ENCODE measurements at places on chromosomes 13 and 19.

DNA sequence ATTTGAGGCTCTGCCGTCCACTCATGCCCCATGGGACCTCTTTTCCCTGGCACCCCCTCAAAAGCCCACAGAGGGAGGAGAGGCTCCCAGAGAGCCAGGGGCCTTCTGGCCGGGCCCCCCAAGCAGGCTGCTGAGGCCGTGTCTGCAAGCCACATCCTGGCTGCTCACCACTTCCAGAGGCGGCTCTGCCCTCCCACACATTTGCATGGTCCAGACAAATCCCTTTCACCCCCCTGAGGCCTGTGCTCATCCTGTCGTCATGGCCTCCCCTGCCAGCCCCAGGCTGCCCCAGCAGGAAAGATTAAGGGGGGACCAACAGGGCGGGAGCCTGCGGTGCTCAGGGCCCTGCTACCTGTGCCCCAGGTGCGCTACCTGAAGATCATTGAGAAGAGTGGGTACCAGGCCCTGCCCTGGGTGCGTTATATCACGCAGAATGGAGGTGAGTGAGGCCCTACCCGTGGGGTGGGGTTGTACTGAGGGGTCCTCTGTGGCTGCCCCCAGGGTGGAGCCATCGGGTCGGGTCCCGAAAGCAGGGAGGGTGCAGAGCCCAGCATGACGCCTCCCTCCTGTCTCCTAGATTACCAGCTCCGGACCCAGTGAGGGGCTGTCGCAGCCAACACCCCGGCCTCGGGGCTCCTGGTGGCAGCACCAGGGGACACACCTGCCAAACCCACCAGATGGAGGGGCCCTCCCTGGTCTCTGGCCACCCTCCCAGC, 36.3 kb downstream of the AP1M1 start:
- DNase-seq, result no peak

DNA sequence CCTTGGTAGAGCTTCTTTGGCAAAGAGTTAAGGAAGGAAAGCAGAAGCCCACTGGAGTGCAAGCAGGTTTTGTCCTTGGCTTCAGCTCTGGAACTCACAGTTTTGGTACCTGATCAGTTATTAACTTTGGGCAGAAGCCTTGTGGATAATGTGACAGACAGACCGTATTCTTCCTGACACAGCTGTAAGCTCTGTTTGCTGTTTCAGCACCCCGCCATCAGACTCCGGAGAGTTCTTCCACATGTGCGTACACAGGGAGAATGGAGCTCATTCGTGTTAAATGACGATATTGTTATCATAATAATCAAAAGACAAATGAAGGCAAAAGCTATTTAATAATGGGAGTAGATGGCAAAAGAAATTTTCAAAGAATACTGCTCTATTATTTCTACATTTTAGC, 155.1 kb upstream of the ARGLU1 start:
- no peak for DNase-seq

GRCh38 chr19:54268936-54269335, 11.9 kb upstream of the LILRB5 start:
- DNase-seq, result no peak

- no peak for DNase-seq
These were observed 14.3 kb downstream of the SPPL2B start for GRCh38 chr19:2342656-2343288.

DNA sequence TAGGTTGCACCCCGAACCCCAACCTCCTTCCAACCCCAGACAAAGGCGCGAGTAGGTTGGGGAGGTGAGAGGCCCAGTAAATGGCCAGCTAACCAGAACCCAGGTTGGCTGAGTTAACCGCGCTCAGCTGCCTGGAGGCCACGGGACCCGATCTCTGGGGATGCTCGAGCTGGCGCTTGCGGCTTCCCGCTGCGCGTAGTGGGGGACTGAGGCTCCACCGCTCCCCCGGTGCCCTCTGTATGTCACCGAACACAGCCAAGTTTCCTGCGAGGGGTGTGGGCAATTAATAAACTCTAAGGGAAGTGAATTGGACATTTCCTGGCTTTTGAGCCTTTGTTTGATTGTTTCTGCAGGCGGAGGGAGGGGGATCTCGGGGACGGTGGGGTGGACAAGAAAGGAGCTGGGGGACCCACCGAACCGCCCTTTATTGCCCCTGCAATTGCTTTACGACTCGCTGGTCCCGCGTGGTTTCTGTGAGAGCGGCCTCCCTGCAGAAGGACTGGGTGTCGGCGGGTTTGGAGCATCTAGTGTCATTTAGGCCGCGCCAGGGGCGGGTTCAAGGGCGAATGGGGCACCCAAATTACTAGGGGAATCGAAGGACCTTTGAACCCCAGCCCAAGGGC, 3.5 kb upstream of the ZIC5 start:
- no peak for DNase-seq
